HFFc6 (cell line): ENCODE measurements at places on chromosomes 16 and 17.

GRCh38 chr16:47424846-47425245 lies 36.0 kb downstream of the ITFG1 start:
- no peak for DNase-seq

- no peak for DNase-seq
These were observed 5.9 kb upstream of the HSD11B2 start for GRCh38 chr16:67425061-67425460.

DNA sequence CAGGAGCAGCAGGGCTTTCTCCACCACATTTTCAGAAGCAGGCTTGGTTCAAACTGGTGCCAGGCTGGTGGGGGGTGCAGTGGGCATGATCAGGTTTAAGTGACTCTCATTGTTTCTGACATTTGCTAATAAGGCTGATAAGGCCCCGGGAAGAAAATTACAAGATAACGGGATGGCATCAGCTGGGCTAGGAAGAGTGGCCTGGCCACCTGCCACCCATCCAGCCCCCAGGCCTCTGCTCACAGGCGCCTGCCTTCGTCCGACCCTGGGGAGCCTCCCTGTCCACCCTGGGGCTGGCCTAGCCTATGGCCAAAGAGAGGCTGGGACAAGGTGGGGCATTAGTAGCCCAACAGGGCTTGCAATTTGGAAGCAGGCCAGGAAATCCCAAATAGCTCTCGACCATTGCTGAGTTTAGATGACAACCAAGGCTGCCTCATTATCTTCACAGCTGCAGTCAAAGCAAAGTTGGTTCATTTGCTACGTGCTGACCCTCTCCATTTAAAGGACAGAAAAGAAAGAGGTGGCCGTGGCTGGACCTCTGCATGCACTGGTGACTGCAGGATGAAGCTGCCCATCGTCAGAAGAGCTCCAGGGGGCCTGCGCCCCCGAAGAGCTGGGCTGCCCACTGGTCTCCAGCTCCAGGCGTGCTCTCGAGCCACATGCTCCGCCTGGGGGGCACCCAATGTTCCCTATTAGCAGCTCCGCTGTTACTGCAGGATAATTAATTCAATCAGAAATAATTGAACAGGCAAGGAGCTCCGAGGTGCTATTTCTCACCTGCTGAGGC lies 44.9 kb downstream of the PEMT start:
- DNase-seq = no peak

GRCh38 chr17:74971069-74971841 lies 1.3 kb downstream of the HID1 start:
- no peak for DNase-seq

GRCh38 chr16:24409045-24409444 lies 130.3 kb upstream of the RBBP6 start:
- DNase-seq = no peak

DNA sequence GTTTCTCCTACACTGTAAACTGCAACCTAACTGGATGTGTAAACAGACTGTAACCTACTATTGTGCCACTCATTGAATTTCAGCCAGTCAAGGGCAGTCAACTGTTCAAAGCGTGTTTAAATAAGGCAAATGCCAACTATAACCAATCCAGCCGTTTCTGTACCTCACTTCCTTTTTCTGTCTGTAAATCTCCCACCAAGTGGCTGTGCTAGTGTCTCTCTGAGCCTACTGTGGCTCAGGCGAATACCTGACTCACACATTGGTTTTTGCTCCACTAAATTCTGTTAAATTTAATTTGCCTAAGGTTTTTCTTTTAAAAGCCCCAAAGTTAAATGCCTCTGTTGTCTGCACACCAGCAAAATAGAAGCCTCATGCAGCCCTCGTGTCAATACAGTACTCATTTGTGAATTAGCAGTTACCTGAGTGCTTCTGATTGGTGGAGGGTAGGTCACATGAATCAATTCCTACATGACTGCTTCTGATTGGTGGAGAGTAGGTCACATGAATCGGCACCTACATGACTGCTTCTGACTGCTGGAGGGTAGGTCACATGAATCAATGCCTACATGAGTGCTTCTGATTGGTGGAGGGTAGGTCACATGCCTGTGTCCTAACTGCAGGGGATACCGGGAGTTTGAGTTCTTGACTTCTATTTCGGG lies 31.1 kb upstream of the CCR7 start:
- DNase-seq = no peak

DNA sequence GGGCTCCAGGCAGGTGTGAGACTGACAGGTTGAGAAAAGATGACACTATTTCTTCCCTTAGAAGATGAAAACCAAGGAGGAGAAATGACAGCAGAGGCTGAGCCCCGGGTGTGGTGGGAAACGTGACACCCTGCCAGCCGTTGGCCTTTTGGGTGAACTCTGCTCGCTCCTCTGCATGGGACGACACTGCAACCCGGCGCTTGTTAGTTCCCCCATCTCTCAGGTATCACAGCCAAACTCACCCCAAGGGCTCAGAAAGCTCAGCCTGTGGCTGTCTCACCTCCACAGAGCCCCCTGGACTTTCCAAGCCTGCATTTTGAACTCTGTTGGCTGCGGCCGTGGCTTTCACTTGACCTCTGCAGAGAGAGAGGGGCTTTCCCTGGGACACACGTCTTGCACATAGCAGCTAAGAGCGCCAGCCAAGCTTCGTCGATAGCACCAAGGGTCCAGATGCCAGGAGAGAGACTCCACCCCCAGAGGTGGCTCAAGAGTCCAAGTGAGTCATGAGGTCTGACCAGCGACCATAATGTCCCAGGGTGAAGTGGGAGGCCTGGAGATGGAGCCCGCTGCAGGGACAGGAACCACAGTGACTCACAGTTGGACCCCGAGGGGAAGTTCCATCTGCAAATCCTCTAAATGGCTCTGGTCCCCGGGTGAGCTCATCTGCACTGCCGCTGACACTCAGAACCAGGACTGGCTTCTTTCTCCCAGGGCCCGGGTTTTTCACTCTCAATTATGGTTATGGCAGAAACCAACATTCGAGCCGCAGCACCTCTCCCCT lies 301.9 kb downstream of the SOX9 start:
- peak; percentile 96 for DNase-seq

GRCh38 chr17:81901167-81902022 lies 643 bp upstream of the NPB start:
- no peak for DNase-seq

DNA sequence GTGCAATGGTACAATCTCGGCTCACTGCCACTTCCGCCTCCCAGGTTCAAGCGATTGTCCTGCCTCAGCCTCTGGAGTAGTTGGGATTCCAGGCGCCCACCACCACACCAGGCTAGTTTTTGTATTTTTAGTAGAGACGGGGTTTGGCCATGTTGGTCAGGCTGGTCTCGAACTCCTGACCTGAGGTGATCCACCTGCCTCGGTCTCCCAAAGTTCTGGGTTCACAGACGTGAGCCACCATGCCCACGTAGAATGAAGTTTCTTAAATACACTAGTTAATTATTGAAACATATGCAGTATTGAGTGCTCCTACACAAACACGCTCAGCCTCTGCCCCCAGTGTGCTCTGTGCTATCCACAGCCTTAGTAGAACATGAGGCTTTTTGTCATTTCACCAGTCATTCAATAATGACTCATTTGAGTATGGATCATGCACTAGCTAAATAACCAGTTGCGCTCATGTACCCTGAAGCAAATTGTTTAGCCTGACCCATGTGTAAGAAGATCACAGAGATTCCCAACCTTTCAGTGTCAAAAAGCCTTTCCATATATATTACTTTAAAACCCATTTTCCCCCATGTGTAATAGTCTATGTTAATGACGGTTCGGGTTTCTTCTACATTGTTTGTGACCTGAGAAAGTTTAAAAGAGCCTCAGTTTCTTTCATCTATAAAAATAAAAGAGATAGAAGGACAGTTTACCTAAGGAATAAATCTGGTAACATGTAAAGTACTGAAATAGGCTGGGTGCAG lies 49.7 kb downstream of the TUBD1 start:
- DNase-seq = peak; percentile 97

GRCh38 chr17:5123343-5124124 lies 7.7 kb downstream of the USP6 start:
- DNase-seq = no peak
